Nephron progenitor cell (in vitro differentiated cells): ENCODE measurements at places on chromosomes 11 and 22.

DNA sequence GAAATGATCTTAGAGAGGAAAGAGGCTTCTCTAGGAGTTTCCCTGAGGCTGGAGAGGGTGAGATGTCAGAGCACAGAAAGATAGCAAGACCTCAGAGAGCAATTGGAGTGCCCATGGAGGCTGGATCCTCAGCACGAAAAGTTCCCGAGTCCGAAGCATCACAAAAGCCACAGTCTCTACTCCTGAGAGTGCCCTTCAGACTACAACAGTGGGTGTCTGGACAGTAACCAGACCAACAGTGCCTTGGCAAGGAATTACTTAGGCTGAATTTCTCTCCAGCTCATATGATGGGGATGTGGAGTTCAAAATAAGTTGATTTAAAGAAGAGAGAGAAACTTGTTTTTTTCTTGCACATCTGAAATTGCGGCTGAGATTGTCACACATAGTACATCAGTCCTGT is 31.9 kb upstream of the PSMA1 start:
- DNase-seq, result no peak

- no peak for DNase-seq
These were observed 9.1 kb downstream of the PHOX2A start for GRCh38 chr11:72234920-72235319.

GRCh38 chr11:17603056-17603825 is 56.2 kb downstream of the OTOG start:
- no peak for DNase-seq

- DNase-seq, result no peak
These were observed 1.1 kb downstream of the SLC43A3 start for GRCh38 chr11:57425565-57426438.

DNA sequence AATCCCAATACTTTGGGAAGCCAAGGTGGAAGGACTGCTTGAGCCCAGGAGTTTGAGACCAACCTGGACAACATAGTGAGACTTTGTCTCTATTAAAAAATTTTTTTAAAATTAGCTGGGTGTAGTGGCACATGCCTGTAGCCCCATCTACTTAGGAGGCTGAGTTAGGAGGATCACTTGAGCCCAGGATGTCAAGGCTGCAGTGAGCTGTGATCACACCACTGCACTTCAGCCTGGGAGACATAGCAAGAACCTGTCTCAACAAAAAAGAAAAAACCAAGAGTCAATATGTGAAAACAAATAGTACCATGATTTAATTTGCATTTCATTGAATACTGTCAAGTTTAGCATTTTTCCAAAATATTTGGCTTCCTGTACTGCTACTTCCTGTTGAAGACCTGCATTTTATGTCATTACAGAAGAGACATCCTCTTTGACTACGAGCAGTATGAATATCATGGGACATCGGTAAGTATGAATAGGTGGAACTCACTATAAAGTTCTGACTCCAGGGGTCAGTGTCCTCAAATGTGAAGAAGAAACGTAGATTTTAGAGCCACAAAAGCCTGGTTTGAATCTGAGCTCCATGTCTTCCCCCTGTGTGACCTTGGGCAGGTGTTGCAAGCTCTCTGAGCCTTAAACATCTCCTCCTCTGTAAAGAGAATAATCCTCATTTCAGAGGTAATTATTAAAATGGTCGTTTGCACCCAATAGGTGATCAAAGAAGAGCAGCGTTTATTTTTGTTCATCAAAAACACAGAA is 16.0 kb downstream of the CDC45 start:
- no peak for DNase-seq

GRCh38 chr11:123183391-123184099 is 11.5 kb downstream of the CLMP start:
- DNase-seq, result no peak

- no peak for DNase-seq
These were observed 8.7 kb downstream of the UBASH3B start for GRCh38 chr11:122664188-122664587.

- no peak for DNase-seq
These were observed 224.5 kb downstream of the ADAMTS15 start for GRCh38 chr11:130672911-130673310.

DNA sequence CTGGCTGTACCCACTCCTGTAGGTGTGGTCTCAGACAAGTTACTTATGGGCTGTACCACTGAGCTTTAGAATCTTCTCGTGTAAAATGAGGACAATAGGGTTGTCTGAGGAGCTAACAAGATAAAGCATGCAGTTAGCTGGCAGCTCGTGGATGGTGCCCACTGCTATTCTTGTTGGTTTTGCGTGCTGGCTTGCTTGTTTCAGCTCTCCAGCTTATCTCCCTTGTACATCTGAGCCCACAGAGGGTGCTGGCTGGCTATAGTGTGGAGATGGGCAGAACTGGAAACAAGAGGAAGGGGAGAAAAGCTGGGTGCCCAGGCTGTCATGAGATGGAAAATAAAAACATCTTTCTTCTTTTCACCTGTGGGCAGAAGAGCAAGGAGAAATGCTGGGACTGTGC is 46.5 kb upstream of the GALNT18 start:
- DNase-seq, result no peak

- no peak for DNase-seq
These were observed 191.3 kb downstream of the KIF18A start for GRCh38 chr11:27916541-27917100.

GRCh38 chr11:126588630-126589491 is 233.4 kb downstream of the ST3GAL4 start:
- no peak for DNase-seq

GRCh38 chr11:75031224-75031753 is 42.6 kb downstream of the NEU3 start:
- no peak for DNase-seq

DNA sequence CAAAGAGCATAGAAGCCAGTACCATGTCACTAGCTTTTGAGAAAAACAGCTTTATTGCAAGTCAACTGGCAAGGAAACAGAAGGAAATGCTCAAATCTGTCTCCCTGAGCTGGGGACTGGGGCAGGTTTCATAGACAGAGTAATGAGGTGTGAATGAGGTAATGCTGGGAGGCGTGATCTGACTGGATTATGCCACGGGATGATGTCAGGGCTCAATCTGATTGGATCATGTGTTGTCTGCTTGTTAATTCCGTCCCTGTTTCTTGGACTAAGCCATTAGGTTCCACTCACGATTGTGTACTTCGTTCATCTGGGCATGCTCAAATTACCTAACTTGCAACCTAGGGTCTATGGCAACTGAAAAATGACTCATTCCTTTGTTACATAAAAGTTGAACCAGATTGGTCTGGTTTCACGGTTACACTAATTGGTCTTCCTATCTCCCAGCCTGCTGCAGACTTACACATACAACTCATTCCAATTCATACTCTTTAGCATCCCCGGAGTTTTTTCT is 20.2 kb upstream of the OR10A5 start:
- no peak for DNase-seq

- no peak for DNase-seq
These were observed 252.8 kb upstream of the BLID start for GRCh38 chr11:122368796-122369195.

- no peak for DNase-seq
These were observed 200.1 kb upstream of the POU2AF2 start for GRCh38 chr11:111045407-111045803.

DNA sequence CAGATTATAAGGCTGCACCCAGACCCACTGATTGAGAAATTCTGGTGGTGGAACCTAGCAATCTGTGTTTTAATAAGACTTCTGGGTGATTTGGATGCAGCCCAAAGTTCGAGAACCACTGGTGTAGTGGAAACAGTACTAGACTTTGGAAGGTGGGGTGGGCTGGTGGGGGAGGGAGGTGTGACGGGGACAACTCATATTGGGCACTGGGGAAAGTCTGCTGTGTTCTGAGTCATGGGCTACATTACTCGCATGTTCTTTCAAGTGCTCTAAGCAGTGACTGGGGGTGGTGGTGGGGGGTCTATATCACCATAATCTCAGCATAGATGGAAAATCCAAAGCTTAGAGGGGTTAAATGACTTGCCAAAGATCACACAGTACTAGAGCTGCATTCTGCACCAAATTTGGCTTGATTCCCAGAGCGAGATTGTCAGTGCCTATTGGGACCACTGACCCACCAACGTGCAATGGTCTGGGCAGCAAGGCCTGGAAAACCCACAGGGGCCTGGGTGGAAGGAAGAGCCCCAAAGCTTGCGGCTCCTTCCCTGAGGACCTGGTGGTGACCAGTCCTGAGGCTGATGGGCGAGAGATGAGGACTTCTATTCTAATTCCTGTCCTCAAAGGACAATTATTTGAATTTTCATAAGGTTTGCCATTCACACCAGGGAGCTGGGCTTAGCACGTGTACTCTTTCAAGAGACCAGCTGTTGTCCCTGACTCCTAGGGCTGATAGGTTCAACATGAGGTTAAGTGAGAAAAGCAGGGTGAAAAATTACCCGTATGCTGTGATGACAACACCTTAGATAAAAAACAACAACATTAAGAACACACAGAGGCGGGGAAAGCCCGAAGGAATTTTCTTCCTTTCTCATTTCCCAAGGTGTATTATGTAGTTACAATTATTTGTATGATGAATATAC is 77.5 kb upstream of the NARS2 start:
- DNase-seq, result no peak

GRCh38 chr11:47483457-47483856 is 34.5 kb upstream of the RAPSN start:
- DNase-seq, result no peak

DNA sequence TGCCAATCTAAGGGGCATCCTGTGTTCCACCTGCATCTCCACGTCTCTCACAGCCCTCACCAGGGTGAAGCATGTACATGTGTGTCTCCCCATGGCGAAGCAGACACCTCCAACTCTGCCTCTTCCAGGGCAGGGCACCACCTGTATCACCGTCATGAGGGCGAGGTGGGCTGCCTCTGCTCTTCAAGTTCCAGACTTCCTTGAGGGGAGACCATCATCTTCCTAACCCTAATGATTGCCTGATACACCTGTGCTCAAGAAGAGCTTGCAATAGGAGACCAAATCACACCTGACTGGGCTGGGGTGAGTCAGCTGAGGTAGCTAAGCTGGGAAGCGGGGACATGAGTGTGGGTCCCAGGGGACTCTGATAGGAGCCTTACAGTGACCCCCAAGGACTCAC is 43.7 kb downstream of the GAB4 start:
- DNase-seq, result no peak
